ENCODE measurements at places on chromosomes 1 and 21.

DNA sequence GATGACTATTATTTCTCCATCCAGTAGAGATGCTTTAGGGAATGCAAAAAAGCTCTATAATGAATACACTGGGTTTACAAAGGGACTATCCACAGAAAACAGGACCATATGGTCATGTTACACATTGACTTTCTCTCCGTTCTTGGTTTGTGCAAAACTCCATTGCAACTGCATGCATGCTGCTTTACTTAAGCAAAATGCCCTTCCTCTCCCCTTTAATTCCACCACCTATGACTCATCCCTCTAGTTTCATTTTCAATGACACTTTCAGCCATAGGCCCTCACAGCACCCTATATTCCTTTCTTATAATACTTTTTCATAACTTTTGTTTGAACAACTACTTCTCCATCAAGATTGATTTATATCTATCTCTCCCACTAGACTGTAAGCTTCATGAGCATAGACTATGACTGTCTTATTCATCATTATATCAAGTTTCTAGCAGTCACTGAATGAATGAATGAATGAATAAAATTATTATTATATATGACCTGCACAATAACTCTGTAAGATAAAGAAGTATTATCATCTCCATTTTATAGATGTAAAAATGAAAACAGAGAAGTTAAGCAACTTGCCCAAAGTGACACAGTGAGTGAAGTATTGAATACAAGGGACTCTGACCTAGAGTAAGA, 248.9 kb downstream of the PLPP3 start:
- no peak for DNase-seq

DNA sequence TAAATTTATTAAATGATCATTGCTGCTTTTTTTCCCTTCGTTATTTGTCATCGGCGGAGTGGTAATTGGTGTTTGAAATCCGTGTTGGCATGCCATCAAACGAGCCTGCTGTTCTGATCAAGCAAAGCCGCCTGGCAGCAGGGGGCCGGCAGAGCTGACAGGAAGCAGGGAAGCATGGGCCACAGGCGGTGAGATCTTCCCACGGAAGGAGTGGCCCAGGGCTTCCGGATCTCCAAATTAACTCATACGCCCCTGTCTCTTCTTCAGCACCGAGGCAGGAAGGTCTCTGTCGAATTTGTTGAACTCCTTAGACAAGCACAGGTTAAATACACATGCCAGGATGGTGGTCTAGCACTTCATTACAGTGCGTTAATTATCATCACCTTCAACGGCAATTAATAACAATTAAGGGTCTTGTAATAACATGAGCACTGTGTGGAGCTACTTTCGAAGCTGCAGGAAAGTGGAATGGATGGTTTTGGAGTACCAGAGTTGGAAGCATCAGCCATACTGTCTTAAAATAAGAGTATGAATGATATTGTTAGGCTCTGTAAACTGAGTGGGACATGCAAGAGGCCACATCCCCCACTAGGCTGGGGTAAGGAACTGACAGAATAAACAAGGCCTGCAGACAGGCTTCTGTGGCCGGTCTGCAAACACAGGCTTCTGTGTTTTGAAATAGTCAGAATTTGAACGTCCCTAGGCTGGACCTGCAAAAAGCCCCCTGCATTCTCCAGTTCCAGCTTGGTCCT, 199.4 kb upstream of the DAB1 start:
- DNase-seq, result no peak

DNA sequence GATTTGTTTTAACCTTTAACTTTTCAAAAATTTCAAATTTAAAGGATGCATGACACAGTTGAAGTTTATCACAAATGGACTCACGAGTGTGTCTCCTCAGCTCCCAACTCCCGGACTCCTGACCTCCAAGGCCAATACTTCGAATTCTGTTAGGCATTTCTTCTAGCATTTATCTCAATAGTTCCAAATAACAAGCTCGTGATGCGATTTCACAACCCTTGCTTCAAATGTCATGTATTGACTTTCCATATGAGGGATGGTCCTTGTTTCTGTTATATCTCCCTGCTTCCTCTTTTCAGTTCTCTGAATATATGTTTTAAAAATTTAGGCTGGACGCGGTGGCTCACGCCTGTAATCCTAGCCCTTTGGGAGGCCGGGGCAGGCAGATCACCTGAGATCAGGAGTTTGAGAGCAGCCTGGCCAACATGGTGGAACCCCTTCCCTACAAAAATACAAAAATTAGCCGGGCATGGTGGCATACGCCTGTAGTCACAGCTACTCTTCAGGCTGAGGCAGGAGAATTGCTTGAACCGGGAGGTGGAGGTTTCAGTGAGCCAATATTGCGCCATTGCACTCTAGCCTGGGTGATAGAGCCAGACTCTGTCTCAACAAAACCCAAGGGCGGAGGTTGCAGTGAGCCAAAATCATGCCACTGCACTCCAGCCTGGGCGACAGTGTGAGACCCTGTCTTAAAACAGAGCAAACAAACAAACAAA, 52.0 kb upstream of the TINAGL1 start:
- DNase-seq, result no peak

DNA sequence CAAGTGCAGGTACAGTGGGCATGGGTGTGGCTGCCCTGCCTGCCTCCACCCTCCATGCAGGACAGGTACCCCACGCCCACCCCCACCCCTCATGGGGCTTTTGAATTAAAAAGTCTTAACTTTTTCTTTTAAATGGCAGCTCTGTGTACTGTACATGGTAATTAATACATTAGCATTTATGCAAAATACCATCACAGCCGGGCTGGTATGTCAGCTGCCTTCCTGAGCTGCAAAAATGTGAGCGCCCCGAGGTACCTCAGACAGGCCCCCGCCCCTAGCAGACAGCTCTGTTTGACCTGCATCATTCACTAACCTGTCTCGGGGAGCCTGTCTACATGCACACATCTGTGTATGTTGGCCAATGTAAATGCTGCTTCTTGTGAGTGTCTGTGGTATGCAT, 42.2 kb upstream of the POU3F1 start:
- DNase-seq, result no peak

DNA sequence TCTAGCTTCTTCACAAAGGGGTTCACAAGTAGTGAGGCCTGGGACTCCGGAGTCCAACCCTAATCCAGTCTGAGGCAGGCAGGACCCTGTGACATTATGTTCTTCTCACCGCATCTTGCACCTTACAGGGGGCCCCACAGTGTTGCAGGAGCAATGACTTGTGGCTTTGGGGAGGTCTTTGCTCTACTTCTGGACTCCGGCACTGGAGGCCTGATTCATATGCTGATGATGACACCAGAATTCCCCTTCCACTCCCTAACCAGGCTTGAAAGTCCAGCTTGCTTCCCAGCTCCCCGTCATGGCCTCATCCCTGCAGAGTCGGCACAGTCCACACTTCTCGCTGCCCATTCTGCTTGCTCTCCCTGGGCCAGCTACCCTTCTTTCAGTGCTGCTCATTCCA, 96.3 kb upstream of the SLC44A3 start:
- no peak for DNase-seq

DNA sequence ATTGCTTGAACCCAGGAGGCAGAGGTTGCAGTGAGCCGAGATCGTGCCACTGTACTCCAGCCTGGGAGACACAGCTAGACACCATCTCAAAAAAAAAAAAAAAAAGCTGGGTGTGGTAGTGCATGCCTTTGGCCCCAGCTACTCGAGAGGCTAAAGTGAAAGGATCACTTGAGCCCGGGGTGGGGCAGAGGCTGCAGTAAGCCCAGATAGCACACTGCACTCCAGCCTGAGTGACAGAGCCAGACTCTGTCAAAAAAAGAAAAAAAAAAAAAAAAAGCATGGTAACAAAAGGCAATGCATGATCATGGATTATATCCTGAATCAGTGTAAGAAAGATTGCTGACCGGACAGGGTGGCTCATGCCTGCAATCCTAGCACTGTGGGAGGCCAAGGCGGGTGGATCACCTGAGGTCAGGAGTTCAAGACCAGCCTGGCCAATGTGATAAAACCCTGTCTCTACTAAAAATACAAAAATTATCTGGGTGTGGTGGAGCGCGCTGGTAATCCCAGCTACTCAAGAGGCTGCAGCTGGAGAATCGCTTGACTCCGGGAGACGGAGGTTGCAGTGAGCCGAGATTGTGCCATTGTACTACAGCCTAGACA, 76.3 kb downstream of the RUSC1 start:
- no peak for DNase-seq
